ENCODE measurements at places on chromosomes 5 and 9. TPM values are rescaled to one million over a fixed set of nuclear protein-coding genes. Genes with fewer than 3 reads are reported as not detected.

Gene FOXD4L5
- total RNA-seq: 0.04 TPM

Gene IRGM
- total RNA-seq: not detected

Gene PLAA
- total RNA-seq: 24.7 TPM

Gene WWC1
- total RNA-seq: 27.6 TPM

Gene GNAQ
- total RNA-seq: 57.5 TPM

Gene HK3
- not detected for total RNA-seq

DNA sequence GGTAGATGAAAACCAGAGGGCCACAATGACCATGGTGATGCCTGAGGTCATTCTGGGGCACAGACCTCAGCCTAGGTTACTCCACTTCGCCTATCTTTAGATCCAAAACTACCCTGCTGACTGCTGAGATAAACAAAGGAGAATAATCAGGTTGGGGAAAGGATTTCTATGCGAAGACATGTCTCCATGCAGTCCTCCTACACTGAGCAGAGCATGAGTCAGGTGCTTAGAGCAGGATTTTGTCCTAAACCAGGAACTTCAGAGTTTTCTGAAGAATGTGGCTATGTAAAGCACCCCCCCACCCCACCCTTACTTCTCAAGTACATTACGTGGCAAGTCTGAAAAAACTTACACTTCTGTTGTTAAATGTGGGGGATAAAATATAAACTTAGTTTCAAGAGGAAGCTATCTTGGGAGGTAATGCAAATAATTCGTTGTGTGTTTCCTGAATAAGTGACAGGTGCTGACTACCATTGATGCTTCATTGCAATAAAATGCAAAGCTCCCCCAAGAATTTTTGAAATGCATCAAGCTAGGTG, 19.4 kb downstream of the PDCD1LG2 start:
- no peaks in the 10 kb centered on the region for H3K36me3 ChIP-seq
- no peaks in the 10 kb centered on the region for H3K27me3 ChIP-seq
- DNase-seq: no peak
- no peak overlapping the region for H3K27ac ChIP-seq
- no peaks in the 10 kb centered on the region for H3K4me1 ChIP-seq
- H3K4me3 ChIP-seq: no peak overlapping the region

- H3K27ac ChIP-seq: no peak overlapping the region
- no peaks in the 10 kb centered on the region for H3K27me3 ChIP-seq
- no peaks in the 10 kb centered on the region for H3K36me3 ChIP-seq
- no peaks in the 10 kb centered on the region for H3K4me1 ChIP-seq
Observed at GRCh38 chr5:88539026-88539425, 270.4 kb upstream of the TMEM161B start.

- no peak overlapping the region for H3K27ac ChIP-seq
- H3K4me1 ChIP-seq: no peaks in the 10 kb centered on the region
- no peak for DNase-seq
- no peak overlapping the region for H3K4me3 ChIP-seq
- no peaks in the 10 kb centered on the region for H3K36me3 ChIP-seq
Observed at GRCh38 chr9:129285382-129285781, 107.3 kb upstream of the IER5L start.

DNA sequence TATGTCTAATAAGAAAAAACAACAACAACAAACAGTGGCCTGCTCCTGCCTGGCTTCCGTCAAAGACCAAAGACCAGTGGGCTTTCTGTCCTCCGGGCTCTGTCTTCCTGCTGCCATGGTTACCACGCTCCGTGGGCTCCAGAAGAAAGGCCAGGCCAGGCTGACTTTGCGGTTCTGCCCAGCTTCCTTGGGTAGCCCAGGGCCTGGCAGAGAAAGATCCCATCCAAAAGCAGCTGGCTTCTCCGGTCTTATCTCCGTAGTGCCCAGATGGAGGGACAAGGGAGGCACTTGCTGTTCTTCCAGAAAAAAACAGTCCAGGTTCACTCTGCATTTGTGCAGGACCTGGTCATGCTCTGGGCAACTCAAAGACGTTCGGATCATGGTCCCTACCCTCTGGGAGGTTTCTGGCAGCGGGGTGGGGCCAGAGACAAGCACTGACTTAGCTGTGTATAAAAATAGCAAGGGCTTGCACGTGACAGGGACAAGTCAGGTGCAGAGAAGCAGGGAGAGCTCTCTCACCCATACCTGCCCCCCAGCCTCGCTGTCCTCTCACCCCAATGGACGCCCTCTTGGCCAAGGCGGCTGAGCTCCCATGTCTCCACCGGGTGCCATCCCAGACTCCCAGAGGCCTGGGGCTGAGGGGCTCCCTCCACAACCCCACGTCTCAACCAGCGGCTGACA, 212.2 kb downstream of the C9orf50 start:
- H3K36me3 ChIP-seq: no peaks in the 10 kb centered on the region
- H3K4me3 ChIP-seq: no peak overlapping the region
- H3K27me3 ChIP-seq: no peaks in the 10 kb centered on the region
- peak overlapping the region; percentile 91 for H3K27ac ChIP-seq
- H3K4me1 ChIP-seq: peaks cover 54% of the 10 kb centered on the region
- peak; percentile 83 for DNase-seq

GRCh38 chr5:137837491-137838394, 29.9 kb upstream of the MYOT start:
- peak overlapping the region; percentile 17 for H3K27ac ChIP-seq
- no peak overlapping the region for H3K4me3 ChIP-seq
- peaks cover 13% of the 10 kb centered on the region for H3K4me1 ChIP-seq
- DNase-seq: no peak

- peak; percentile 20 for DNase-seq
- peak within 1 kb of the TSS; percentile 87 for H3K27ac ChIP-seq
- H3K36me3 ChIP-seq: no peaks in the 10 kb centered on the region
- no peaks in the 10 kb centered on the region for H3K27me3 ChIP-seq
- H3K4me1 ChIP-seq: peaks cover 10% of the 10 kb centered on the region
Observed at GRCh38 chr5:83720836-83721537, at the start of gene HAPLN1. Gene HAPLN1, minus strand, starts transcription at chr5:83720855. Its CDS starts 47,332 bp downstream, at chr5:83673523.

- no peaks in the 10 kb centered on the region for H3K4me1 ChIP-seq
- no peaks in the 10 kb centered on the region for H3K36me3 ChIP-seq
- no peak overlapping the region for H3K27ac ChIP-seq
- H3K27me3 ChIP-seq: no peaks in the 10 kb centered on the region
Observed at GRCh38 chr5:53603009-53603687, 42.7 kb downstream of the NDUFS4 start.

DNA sequence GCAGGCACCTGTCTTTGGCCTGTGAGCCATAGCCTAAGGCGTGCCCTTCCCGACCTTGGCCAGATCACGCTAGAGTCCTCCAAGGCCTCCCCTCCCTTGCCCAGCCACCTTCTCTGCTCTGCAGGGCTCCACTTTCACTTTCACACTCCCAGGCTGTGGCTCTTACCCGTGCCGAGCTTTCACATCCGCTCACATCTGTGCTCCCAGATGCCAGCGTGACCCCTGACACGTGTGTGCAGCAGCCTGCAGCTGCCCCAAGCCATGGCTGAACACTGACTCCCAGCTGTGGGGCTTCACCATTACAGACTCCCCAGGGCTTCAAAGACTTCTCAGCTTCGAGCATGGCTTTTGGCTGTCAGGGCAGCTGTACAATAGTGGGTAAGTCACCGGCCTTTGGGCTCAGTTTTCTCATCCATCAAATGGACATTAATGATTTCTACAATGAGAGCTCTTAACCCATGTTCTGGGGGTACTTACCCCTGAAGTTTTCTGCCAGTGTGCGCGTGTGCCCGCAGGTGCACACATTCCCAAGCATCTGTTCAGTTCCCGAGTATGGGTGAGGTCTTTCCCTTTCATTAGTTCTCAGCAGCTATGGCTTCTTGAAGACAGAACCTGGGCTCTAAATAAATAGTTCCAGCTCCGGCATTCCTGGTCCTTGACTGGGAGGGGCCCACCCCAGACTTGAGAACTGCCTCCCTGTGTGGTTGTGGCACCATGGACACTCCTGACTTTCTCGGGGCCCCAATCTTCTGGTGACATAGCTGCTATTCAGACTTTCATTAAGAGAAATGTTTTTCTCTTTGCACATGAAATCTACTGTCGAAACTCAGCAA, 118.6 kb downstream of the RGS3 start:
- no peak overlapping the region for H3K4me3 ChIP-seq
- H3K4me1 ChIP-seq: peaks cover 15% of the 10 kb centered on the region
- no peaks in the 10 kb centered on the region for H3K36me3 ChIP-seq
- H3K27ac ChIP-seq: no peak overlapping the region
- no peaks in the 10 kb centered on the region for H3K27me3 ChIP-seq

GRCh38 chr9:7088611-7089010, 330.8 kb downstream of the KDM4C start:
- DNase-seq: no peak
- H3K27ac ChIP-seq: no peak overlapping the region
- H3K4me3 ChIP-seq: no peak overlapping the region
- no peaks in the 10 kb centered on the region for H3K4me1 ChIP-seq

Data from hepatocyte (in vitro differentiated cells).